HCEC 1CT (cell line): ENCODE measurements at places on chromosomes 3 and 15.

DNA sequence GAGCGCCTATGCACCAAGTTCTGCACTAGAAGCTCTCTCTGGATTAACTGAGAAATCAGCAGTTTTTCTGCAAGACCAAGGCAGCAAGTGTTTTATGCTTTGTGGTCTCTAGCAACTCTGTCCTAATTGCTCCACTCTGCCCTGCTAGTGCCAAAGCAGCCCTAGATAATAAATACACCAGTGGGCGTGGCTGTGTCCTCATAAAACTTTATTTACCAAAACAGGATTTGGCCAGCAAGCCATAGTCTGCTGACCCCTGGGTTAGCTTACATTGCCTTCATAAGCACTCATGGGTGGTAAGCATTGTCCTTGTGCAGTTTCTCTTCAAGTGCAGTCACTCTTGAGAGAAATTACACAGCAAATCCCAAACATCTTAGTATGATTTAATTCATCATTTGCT is 30.7 kb upstream of the SLC24A5 start:
- DNase-seq: no peak

- no peak for DNase-seq
These were observed 523 bp downstream of the HDAC11 start for GRCh38 chr3:13480340-13481318.

DNA sequence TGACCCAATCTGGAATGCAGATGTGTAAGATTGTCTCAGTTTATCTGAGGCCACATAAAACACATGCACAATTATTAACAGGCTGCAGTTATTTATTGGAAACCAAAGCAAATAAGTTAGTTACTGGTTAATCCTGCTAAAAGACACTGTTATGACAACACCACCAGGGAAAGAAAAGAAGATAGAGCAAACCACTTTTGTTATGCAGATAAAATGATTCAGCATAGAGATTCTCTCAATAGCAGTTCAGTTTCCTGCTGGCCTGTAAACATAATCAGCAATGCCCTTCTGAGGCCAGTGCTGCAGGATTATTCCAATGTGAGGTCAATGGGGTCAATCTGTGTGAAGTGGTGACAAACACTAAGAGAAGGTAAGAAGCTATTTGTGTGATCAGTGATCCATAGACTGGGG is 244.4 kb downstream of the ZBTB20 start:
- DNase-seq: no peak

DNA sequence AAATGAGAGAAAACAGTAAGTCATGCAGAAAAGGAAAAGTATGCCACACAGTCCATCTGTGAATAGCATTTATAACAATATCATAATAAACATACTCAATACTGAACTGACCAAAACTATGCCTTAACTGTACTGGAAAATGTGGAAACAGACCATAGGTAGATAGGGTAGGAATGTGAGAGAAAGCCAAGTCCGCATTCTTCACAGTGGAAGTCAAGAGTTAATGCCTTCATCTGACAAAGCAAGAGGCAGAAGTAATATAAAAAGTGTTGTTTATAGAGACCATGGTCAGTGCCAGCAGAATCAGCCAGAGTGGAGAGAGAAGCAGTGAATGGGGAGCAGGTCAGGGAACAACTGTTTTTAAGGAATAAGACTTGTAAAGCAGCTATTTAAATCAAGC is 52.3 kb downstream of the KBTBD12 start:
- DNase-seq: peak; percentile 14

DNA sequence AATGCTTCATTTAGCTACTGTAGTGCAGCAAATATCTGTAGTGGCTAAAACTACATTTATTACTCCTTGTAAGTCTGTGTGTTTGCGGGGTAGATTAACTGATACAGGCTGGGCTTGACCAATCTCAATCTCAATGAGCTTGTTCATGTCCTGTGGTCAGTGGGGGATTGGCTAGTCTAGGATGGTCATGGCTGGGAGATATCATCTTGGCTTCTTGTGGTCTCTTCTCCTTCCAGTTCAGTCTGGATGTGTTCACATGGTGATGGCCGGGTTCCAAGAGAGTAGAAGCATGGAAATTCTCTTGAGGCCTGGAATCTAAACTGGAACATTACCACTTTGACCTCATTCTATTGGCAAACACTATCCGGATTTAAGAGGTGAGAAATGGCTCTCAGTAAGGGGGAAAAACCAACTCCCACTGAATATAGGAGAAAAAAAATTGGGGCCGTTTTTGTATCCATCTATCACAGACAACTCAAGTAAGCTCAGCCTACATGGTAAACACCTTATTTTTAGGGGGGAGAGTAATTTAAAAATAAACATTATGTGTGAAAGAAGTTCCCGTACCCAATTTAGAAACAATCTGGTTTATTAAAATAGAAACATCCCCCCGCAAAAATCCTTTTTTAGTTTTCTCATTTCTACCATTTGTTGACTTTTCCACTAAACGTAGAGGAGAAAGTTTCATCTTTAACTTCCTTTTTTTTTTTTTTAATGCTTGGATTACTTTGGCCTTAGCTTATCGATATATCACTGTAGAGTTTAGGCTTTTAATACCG is 284.9 kb upstream of the TBC1D5 start:
- DNase-seq: no peak

GRCh38 chr15:80694611-80695098 is 455 bp upstream of the ABHD17C start:
- DNase-seq: peak; percentile 20
